ENCODE measurements at places on chromosomes 6 and 20. TPM values are rescaled to one million over a fixed set of nuclear protein-coding genes. Genes with fewer than 3 reads are reported as not detected.

Gene CD83
- 107 TPM for total RNA-seq

Gene C20orf204
- total RNA-seq, result 6.1 TPM

Gene BPIFA1
- not detected for total RNA-seq

Gene DTD1
- 37.7 TPM for total RNA-seq

Gene HLA-DPA1
- 61.0 TPM for total RNA-seq

Gene SLC12A5
- 0.42 TPM for total RNA-seq

Gene PI3
- total RNA-seq, result not detected

Gene ZSCAN23
- total RNA-seq, result 1.1 TPM

Gene FNDC1
- total RNA-seq, result 0.02 TPM

GRCh38 chr20:9160757-9161156, 91.9 kb downstream of the PLCB4 start:
- no peak overlapping the region for H3K27ac ChIP-seq
- no peak for DNase-seq
- H3K4me1 ChIP-seq, result no peaks in the 10 kb centered on the region
- no peaks in the 10 kb centered on the region for H3K36me3 ChIP-seq

DNA sequence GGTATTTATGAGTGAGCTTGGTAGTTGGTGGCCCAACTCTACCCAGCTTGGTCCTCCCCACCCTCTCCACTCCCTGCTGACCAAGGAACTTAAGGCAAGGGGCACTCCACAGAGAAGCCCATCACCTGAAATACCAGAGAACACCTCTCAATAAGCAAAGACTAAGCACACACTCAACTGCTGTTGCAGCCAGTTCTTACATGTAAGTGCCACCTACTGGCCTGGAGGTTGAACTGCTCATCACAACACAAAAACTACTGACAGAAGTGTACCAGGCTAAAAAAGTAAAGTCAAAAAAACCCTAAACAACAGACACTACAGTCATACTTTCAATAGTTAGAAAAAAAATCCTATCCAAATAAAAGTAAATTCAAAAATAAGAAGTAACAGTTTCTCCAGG, 146.2 kb downstream of the FAM83B start:
- no peak for DNase-seq
- H3K27ac ChIP-seq, result no peak overlapping the region
- H3K27me3 ChIP-seq, result no peaks in the 10 kb centered on the region
- no peaks in the 10 kb centered on the region for H3K36me3 ChIP-seq

DNA sequence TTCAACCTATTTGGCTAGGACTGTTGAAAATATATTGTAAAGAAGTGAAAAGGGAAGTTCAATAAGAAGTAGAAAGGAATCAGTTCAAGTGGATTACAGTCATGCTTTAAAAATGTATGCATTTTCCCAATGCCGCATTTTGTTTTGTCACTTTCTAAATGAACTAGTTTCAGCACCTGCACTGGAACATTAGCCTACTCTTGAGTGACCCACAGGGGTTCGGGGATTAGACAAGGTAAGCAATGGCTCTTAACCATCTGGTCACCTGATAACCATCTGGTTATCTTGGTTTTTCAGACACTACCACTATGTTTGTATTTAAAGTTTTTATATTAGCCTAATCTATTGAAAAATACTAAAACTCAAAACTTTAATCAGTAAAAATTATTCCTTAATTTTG, 97.6 kb downstream of the CD164 start:
- no peak overlapping the region for H3K4me3 ChIP-seq
- no peaks in the 10 kb centered on the region for H3K36me3 ChIP-seq
- DNase-seq, result no peak
- no peaks in the 10 kb centered on the region for H3K4me1 ChIP-seq
- peaks cover 4% of the 10 kb centered on the region for H3K27me3 ChIP-seq

GRCh38 chr6:42451333-42452170, at the start of gene TRERF1:
TRERF1 (minus strand) TSS chr6:42451926; CDS start chr6:42269590, 182,336 bp downstream.
- H3K4me3 ChIP-seq, result peak within 1 kb of the TSS; percentile 100
- H3K4me1 ChIP-seq, result peaks cover 51% of the 10 kb centered on the region
- DNase-seq, result peak; percentile 62
- peaks cover 31% of the 10 kb centered on the region for H3K36me3 ChIP-seq

GRCh38 chr20:51894619-51895018, 92.3 kb upstream of the SALL4 start:
- no peaks in the 10 kb centered on the region for H3K36me3 ChIP-seq
- H3K27ac ChIP-seq, result no peak overlapping the region
- no peaks in the 10 kb centered on the region for H3K4me1 ChIP-seq
- peaks cover 6% of the 10 kb centered on the region for H3K27me3 ChIP-seq

DNA sequence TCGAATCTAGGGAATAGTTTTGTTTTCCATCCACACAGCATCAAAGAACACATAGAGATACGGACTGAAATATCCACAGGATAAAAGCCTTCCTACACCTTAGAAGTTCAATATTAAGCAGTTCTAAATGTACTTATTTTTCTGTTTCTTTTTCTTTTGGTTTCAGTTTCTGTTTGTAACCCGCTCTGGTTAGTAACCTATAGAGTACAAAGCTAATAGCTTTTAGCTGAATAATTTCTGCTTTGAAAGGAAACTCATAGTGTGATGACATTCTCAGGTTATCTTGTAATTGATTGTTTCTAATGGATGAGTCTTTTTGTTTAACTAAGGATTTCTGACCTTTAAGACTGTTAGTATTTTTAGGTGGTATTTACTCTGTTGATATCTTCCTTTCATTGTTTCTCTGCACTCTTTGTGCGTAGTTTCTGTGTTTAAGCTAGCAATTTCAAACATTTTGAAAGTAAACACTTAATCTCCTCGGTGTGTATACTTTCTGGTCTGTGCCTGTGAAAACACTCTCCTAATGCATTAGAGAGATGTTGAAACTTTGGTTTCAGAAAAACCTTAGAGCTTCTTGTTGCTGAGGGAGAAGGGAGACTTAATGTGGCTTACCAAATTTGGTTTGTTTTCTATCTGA, 385.5 kb downstream of the HDGFL1 start:
- H3K36me3 ChIP-seq, result peaks cover 10% of the 10 kb centered on the region
- peak overlapping the region; percentile 63 for H3K4me3 ChIP-seq
- peak overlapping the region; percentile 21 for H3K27ac ChIP-seq
- peaks cover 2% of the 10 kb centered on the region for H3K27me3 ChIP-seq
- H3K4me1 ChIP-seq, result peaks cover 33% of the 10 kb centered on the region

GRCh38 chr6:134182528-134182927, 130.1 kb upstream of the SLC2A12 start:
- no peaks in the 10 kb centered on the region for H3K36me3 ChIP-seq
- no peak overlapping the region for H3K27ac ChIP-seq
- H3K4me1 ChIP-seq, result peaks cover 31% of the 10 kb centered on the region
- no peak for DNase-seq
- no peaks in the 10 kb centered on the region for H3K27me3 ChIP-seq

DNA sequence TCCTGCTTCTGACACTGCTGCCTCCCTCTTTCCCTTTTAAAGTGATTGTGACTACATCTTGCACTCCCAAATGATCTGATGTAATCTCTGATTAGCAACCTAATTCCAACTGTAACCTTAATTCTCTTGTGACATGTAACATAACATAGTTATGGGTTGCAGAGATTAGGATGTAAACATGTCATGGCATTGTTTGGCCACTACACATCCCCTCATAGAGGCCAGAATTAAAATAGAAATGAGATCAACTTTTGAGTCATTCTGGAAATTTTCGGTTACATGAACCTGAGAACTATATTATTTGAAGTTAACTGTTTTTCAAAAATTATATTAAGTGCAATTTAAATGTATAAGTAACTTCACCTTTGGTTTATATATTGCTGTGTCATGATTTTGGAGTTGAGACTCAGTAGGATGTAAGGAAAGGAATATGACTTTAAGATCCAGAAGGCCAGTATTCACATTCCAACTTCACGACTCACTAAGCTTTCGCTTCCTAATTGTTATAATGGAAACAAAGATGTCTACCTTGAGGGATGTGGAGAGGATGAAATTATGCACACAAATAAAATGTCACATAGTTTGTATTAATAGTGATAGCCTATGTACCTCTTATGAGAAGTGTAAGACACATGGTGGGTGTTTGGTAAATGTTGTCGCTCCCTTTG, 611.9 kb upstream of the MAP3K7 start:
- no peak overlapping the region for H3K4me3 ChIP-seq
- DNase-seq, result no peak
- H3K36me3 ChIP-seq, result no peaks in the 10 kb centered on the region
- H3K4me1 ChIP-seq, result no peaks in the 10 kb centered on the region
- H3K27ac ChIP-seq, result no peak overlapping the region

DNA sequence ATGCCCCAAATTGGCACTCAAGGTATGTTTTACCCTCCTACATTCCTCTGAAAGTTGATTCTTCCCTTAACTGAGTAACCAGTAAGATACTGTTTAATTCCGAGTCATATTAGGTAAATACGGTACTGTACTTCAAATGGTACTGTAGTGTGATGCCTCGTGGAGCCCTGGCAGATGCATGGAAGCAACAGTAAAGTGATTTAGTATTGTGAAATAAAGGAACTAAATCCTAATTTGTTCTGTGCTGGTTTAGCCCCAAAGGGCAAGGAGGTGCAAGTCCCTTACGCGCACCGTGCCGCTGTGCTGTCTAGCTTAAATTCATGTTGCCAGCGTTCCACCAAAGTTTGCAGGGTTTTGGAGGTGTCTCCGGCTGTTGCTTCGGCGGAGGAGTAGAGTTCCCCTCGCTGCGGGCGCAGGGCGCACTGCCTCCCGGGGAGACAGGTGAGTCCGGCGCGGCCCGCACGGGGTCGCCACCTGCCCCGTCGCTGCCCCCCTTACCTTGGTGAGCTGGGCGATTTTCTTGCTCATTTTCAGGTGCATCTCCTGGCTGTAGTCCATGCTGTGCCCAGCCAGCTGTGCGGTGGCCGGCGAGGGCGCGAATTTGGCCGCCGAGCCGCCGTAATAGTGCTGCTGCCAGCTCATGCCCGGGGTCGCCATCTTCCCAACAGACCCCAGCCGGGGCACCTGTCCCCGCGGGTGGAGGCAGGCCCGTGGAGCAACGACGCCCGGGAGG, 655 bp downstream of the FAM184A start:
- DNase-seq, result peak; percentile 34
- peak overlapping the region; percentile 77 for H3K27ac ChIP-seq
- H3K27me3 ChIP-seq, result peaks cover 8% of the 10 kb centered on the region
- H3K4me3 ChIP-seq, result peak overlapping the region; percentile 79

DNA sequence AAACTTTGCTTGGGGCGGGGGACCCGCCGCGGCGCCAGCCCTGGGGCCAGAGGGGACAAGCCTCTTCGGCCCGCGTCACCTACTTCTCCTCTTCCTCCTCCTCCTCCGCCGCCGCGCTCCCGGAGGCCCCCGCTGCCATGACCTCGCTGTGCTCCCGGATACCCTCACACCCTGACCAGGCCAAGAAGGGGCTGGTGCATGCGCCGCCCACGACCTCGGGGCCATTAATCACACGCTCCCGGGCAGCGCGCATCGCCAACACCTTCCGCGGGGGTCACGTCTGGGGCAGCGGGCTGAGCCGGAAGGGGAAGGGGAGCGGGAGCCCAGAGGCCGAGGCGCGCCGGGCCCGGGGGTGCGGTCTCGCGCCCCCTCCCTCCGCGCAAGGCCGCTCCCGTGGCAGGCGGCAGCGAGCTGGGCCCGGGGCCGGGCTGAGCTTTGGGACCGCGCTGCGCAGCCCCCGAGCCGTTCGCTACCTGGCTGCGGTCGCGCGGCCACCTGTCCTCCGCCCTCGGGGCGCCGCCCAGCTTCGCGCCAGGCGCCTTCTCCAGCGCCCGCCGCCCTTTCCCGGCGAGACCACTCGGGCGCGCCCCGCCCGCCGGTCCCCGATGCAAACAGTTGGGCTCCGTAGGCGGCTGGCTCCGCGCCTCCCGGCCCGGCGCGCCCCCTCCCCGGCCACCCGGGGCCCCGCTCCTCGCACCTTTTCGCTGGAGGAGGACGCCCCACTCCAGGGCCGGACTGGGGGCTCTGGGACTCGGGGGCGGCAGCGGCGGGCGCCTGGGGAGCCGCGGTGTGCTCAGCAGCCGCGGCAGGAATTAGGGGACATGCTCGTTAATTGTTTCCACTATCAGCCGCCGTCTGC, 575 bp upstream of the CNR1 start:
- peaks cover 70% of the 10 kb centered on the region for H3K27me3 ChIP-seq
- H3K27ac ChIP-seq, result no peak overlapping the region
- H3K4me1 ChIP-seq, result peaks cover 14% of the 10 kb centered on the region
- peaks cover 2% of the 10 kb centered on the region for H3K36me3 ChIP-seq
- peak overlapping the region; percentile 75 for H3K4me3 ChIP-seq

DNA sequence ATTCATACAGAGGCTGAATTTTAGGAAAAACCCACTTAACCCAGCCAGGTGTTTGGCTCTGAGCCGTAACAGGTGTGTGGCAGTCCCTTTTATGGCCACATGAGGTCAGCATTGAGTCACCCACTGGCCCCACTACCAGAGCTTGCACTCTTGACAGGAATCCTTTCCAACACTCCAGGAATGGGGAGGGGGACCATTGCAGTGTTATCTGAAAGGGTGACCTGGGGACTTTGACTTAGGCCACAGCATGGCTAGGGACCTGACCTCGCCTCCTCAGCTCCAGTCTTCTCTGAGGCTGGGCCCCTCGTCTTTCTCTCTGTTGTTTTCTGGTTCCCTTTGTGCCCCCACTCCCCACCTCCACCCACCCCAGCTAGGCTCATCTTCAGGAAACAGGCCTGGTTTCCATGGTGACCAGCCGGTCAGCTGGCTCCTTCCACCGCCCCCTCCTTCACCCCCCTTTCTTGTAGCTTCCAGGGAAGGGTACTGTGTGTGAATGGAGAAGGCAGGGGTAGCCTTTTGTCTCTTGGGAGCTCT, 2.1 kb upstream of the TMEM151B start:
- peaks cover 42% of the 10 kb centered on the region for H3K4me1 ChIP-seq
- H3K36me3 ChIP-seq, result peaks cover 7% of the 10 kb centered on the region
- H3K27me3 ChIP-seq, result peaks cover 37% of the 10 kb centered on the region
- H3K27ac ChIP-seq, result no peak overlapping the region

GRCh38 chr6:15322781-15323536, 77.1 kb downstream of the JARID2 start:
- H3K36me3 ChIP-seq, result peaks cover 39% of the 10 kb centered on the region
- H3K4me3 ChIP-seq, result no peak overlapping the region
- no peaks in the 10 kb centered on the region for H3K27me3 ChIP-seq
- DNase-seq, result no peak

GRCh38 chr20:58024241-58024721, 204.2 kb downstream of the ANKRD60 start:
- no peak for DNase-seq
- H3K36me3 ChIP-seq, result no peaks in the 10 kb centered on the region
- peaks cover 8% of the 10 kb centered on the region for H3K27me3 ChIP-seq
- H3K4me3 ChIP-seq, result no peak overlapping the region
- H3K27ac ChIP-seq, result no peak overlapping the region

GRCh38 chr6:107716688-107717089, 107.4 kb downstream of the SCML4 start:
- peak overlapping the region; percentile 89 for H3K27ac ChIP-seq
- DNase-seq, result peak; percentile 70
- H3K27me3 ChIP-seq, result peaks cover 3% of the 10 kb centered on the region
- H3K4me3 ChIP-seq, result peak overlapping the region; percentile 69
- peaks cover 16% of the 10 kb centered on the region for H3K36me3 ChIP-seq

Data from activated T-helper 1 cell treated with anti-CD3 and anti-CD28 coated beads, Interleukin-12 subunit alpha, Interleukin-12 subunit beta, Interleukin-2, Interleukin-4 antibody, amounts not matched to agents 30 ng/mL and 10 ng/mL and 1 ng/mL, durations not matched to agents 14 hours and 24 hours and 36 hours (primary cell).